ENCODE measurements at places on chromosomes 7 and 10.

DNA sequence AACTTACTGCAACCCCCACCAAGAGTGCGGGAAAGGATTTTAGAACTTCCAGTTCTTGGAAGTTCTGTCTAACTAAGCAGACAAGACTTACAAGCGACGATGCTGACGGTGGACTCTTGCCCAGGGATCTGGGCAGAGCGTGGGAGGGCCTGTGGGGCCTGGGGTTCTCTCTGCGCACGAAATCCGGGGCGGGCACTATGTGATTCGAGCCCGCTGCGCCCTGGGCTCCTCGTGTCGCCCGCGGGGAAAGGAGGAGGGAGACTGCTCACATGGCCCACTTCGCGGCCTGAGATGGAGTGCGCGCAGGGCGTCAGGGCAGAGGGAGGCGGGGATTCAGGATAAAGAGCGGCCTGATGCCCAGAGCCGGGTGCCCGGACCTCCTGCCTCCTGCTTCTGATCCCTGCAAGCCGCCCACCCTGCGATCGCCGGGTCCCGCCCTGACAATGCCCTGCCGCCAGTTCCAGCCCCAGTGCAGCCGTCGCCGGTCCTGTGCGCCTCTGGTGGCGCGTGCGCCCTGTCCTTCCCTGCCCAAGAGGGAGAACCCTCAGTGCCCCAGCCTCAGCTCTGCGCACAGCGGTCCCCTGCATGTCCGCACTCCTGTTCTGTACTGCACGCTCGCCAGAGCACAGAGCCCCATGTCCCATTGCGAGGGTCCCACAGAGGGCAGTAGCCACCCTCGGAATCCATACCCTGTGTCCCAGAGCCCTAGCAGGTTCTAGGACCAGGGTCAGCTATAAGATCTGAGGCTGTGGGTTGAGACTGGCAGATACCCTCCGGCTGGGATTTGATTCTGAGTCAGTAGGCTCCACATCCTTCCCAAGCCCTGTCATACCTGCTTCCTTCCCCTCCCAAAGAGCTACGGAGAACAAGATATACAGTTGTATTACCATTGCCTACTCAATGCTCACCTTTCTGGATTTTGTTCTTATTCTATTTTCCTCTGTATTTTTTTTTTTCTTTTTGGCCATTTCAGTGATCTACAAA lies 99.4 kb upstream of the TMEM106B start:
- DNase-seq = no peak

DNA sequence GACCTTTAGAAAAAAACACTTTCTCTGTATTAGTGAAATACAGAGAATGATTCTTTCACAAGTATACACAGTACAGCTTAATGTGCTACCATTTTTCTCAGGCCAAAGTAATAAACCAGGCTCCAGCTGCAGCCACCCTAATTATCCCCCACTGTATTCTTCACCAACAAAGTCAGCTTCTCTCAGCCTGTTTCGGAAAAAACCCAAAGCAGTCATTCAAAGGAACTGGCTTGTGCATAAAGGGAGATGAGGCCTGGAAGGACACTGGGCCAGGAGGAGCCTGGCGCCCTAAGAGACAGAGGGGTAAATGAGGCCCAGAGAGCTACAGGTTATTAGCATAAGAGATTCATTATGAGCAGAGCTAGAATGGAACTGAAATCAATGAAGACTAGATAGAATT lies 9.2 kb downstream of the USP54 start:
- DNase-seq = no peak

DNA sequence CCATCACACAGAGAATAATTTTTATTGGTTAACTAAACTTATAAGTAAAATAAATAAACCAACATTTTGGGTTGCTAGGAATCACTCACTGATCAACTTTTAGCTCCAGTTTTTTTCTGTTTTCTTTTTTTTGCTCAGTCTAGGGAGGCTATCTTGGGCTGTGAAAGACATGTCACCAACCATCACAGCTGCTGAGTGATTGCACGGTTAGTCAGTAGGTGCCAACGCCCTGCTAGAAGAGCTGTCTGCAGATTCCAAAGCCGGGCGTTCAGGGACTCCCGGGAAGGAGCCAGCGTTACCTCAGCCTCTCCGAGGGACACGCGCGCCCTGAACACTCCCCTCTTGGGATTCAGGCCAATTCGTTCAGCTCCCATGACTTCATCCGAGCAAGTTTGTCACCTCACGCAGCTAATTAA lies 604 bp upstream of the STAM start:
- DNase-seq = peak; percentile 25

GRCh38 chr7:80940539-80941207 lies 21.8 kb upstream of the SEMA3C start:
- DNase-seq = no peak

DNA sequence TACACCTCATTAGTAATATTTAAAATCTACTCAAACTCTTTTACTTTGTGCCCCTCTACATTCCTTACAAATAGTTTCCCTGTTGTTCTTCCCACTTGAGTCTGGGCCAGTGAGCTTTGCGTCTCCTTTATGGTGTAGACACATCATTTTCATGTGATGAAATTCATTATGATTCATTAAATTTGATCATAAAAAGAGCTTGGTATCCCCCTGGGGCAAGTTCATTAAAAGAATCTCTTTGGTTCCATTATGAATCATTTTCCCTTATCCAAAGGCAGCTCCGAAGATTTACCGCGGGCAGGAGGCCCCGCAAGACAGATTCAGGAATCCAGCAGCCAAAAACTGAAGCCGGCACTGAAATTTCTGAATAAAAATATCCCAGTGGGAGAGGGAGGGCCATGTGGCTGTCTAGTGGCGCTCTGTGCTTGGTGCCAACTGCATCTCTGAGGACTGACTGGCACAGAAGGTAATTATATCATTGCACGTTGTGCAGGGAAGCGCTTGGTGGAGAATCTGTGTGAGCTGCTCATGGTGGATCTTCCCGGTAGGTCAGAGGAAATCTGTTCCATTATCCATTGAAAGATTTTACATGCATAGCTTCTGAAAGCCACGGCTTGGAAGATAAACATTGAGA lies 151.4 kb upstream of the PITRM1 start:
- DNase-seq = no peak

Measured in GM12892 (cell line).